ENCODE measurements at places on chromosomes 4 and X.

GRCh38 chrX:47499293-47499692, 16.3 kb upstream of the ZNF41 start:
- no peak for DNase-seq

DNA sequence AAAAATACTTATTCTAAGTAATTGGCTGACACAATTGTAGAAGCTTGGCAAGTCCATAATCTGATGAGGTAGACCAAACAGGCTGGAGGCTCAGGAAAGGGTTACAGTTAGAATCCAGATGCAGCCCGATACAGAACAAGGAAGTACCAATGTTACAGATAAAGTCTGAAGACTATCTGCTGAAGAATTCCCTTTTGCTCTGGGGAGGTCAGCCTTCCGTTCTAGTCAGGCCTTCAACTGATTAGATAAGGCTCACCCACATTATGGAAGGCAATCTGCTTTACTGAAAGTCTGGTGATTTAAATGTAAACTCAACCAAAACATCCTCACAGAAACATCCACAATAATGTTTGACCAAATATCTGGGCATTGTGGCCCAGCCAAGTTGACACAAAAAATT, 7.4 kb upstream of the DYNLT3 start:
- DNase-seq, result no peak

DNA sequence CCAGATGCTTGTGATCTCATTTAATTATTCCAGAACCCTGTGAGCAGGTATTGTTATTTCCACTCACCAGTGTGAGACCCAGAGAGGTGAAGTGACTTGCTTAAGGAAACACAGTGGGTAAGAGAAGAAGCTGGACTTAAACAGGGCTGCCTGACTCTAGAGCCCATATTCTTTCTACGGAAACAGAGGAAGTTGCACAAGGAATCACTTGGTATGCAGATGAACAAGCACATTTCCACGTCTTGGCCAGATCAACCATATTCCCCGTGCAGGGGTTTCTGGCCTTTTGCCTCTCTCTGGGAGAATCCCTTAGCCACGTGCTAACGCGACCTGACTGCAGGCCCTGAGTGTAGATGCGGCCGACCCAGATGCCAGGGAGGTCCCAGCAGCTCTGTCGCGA, 195.5 kb upstream of the ATP6AP2 start:
- peak; percentile 23 for DNase-seq

DNA sequence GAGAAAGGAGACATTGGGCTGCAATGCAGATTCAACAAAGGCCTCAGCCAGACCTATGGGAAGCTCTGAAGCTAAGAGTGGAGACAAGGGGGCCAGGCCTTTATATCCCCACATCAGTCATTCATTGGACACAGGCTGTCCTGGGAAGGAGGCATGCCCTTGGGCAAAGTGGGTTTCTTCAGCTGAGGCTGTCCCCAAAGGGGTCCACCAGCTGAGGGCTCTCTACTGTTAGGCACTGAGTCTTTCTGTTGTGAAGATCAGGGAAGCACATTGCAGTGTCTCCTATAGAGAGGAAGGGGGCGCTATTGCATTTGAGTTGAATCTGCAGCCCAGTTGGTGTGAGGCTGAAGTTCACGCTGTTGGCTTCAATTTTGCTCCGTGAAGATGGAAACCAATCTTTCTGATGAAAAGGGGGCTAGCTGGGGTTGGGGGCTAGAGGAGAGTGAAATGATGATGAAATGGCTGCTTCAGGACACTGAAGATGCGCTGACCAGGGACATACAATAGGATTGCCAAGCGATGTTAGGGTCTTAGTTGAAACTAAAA, 48.0 kb downstream of the SLC25A5 start:
- peak; percentile 81 for DNase-seq

GRCh38 chrX:131675596-131676194, 131.8 kb downstream of the OR13H1 start:
- DNase-seq, result peak; percentile 55

GRCh38 chr4:90189178-90189577, 62.0 kb downstream of the CCSER1 start:
- no peak for DNase-seq

GRCh38 chr4:126470862-126471261, 1156.1 kb downstream of the FAT4 start:
- peak; percentile 48 for DNase-seq

GRCh38 chrX:143095816-143096215, 70.1 kb downstream of the SPANXN4 start:
- no peak for DNase-seq

- DNase-seq, result peak; percentile 74
These were observed 343.7 kb downstream of the MID1IP1 start for GRCh38 chrX:39144956-39145355.

- no peak for DNase-seq
These were observed 48.0 kb upstream of the FAT1 start for GRCh38 chr4:186771624-186772023.

- DNase-seq, result no peak
These were observed 1.8 kb downstream of the PLXNA3 start for GRCh38 chrX:154459832-154460231.

GRCh38 chrX:114800719-114801118, 216.7 kb downstream of the IL13RA2 start:
- DNase-seq, result no peak

- no peak for DNase-seq
These were observed 105.2 kb upstream of the NOCT start for GRCh38 chr4:138910195-138910913.

DNA sequence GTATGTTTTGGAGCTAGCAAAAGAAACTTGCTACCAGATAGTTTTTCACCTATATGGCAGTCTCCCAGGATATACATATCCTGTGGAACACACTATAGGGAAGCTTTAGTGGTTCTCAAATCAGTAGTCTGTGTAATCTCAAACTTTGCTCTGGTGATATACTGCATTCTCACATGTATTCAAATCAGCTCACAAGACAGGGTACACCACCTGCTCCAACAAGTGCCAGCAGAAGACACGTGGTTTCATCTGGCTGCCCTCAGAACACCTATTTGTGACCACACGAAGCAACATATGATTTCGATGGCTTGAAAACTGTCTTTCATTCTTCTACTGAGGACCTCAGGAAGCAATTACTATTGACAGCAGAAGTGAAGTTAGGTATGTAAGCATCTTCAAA, 37.7 kb downstream of the BCLAF3 start:
- DNase-seq, result no peak

DNA sequence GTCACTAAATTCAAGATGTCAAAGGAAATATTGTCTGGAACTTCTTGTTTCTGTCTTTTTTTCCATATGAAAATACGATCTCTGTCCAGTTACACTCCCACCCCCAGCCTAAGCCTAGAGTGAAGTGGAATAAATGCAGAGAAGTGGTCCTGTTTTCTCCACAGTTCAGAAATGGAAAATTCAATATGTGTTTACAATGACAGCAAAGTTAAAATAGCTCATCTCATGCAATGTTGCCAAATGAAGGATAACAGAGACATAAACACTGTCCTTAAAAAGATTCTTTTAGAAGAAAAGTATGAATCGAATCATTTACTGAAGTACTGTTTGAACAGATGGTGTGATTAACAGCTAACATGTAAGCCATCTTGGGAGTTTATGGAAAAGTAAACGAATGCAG, 160.8 kb upstream of the STK26 start:
- no peak for DNase-seq

GRCh38 chr4:38133711-38134480, 173.7 kb downstream of the PTTG2 start:
- DNase-seq, result no peak

GRCh38 chrX:108439426-108439942, at the start of gene COL4A5:
Gene COL4A5, plus strand, starts transcription at chrX:108439838. Its CDS starts 288 bp downstream, at chrX:108440126.
- peak; percentile 76 for DNase-seq

DNA sequence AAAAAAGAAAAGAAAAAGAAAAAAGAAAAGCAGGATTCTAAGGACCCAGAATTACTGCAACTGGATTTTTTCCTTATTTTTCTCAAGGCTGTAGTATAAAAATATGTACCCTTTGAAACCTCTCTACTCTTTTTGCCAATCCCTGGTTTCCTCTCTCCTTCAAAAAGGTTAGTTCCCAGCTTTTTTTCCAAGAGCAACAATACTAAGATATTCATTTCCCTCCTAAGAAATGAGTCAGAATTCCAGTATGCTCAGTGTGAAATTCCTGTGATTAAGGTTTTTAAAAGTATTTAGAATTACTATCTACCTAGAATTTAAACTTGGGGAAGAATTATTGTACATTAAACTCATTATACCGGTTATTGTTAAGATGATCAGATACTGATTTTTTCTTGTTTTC, 22.0 kb downstream of the SMIM14 start:
- no peak for DNase-seq

- DNase-seq, result no peak
These were observed 255.2 kb upstream of the SFRP2 start for GRCh38 chr4:154044108-154044531.

GRCh38 chr4:38309471-38309870, 349.3 kb downstream of the PTTG2 start:
- DNase-seq, result no peak

GRCh38 chr4:173167758-173168395, 734 bp upstream of the GALNT7 start:
- DNase-seq, result peak; percentile 90

GRCh38 chrX:49209434-49210251, 9.7 kb upstream of the SYP start:
- DNase-seq, result no peak

GRCh38 chrX:41449615-41450014, 2.5 kb downstream of the NYX start:
- peak; percentile 73 for DNase-seq

DNA sequence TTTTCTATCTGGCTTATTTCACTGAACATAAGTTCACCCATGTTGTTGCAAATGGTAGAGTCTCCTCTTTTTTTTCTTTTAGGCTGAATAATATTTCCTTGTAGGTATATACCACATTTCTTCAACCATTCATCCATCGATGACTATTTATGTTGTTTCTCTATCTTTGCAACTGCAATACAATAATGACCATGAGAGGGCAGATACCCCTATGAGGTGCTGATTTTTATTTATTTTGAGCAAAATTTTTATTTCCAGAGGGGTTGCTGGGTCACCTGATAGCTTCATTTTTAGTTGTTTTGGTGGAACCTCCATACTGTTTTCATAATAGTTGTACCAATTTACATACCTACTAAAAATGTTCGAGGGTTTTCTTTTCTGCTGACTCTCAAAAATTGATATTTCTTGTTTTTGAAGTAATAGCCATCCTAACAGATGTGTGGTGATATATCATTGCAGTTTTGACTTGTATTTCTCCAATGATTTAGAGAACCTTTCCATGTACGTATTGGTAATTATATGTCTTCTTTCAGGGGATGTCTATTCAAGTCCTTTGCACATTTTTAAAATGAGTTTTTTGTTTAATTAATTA, 1697.0 kb downstream of the PCDH7 start:
- no peak for DNase-seq

GRCh38 chrX:13662355-13662791, 9.4 kb downstream of the TCEANC start:
- no peak for DNase-seq

GRCh38 chrX:107565931-107566603, 62.2 kb upstream of the PRPS1 start:
- no peak for DNase-seq

- DNase-seq, result peak; percentile 44
These were observed 119.1 kb upstream of the OTUD4 start for GRCh38 chr4:145299380-145300076.

GRCh38 chrX:21798677-21799219, 40.7 kb upstream of the MBTPS2 start:
- DNase-seq, result no peak

- DNase-seq, result peak; percentile 0
These were observed 28.2 kb downstream of the DCAF12L2 start for GRCh38 chrX:126137899-126138298.

- DNase-seq, result no peak
These were observed 122.9 kb downstream of the AFAP1 start for GRCh38 chr4:7816771-7817170.

- no peak for DNase-seq
These were observed 3.7 kb downstream of the MTMR1 start for GRCh38 chrX:150696866-150697265.

DNA sequence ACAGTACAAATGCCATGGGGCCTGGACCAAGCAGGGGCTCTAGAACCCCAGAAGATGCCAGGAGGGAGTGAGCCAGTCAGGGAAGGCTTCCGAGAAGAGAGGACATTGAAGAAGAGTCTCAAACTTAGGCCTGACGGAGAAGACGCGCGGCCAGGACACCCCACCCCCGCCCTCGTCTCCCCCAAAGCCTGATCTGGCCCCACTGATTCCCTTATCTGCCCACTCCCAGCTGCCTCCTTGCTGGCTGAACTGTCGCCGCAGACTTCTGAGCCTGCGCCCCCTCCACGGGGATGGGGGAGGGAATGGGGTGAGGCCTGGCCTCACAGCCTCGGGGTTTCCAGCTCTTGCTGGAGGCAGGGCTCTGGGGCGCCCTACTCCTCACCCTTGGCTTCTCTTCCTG, 3.6 kb upstream of the GATA1 start:
- no peak for DNase-seq

GRCh38 chr4:158810487-158811215, 41.8 kb downstream of the FNIP2 start:
- DNase-seq, result no peak

GRCh38 chr4:7804756-7805385, 134.8 kb downstream of the AFAP1 start:
- DNase-seq, result no peak

GRCh38 chr4:58732973-58733372, 1622.8 kb upstream of the IGFBP7 start:
- peak; percentile 53 for DNase-seq

- DNase-seq, result no peak
These were observed 600 bp downstream of the BEX4 start for GRCh38 chrX:103215425-103215991.

GRCh38 chr4:151853034-151853433, 92.2 kb upstream of the GATB start:
- peak; percentile 9 for DNase-seq

- peak; percentile 96 for DNase-seq
These were observed at the start of gene FAT4 for GRCh38 chr4:125314676-125315575. Gene FAT4, plus strand, starts transcription at chr4:125314955. Its CDS starts 1,457 bp downstream, at chr4:125316412.

DNA sequence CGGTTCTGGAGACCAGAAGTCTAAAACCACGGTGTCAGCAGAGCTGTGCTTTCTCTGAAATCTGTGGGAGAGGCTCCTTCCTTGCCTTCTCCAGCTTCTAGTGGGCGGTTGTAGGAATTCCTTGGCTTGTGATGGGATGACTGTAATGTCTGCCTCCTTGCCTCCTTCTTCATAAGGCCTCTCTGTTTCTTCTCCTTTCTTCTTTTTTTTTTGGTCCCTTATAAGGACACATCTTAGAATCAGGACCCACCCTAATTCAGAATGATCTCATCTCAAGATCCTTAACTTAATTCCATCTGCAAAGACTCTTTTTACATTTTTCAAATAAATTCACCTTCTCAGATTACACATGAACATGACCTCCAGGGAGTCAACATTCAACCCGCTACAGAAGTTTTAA, 186.9 kb downstream of the STK32B start:
- DNase-seq, result no peak

GRCh38 chrX:23720117-23720677, 22.9 kb downstream of the ACOT9 start:
- DNase-seq, result no peak

DNA sequence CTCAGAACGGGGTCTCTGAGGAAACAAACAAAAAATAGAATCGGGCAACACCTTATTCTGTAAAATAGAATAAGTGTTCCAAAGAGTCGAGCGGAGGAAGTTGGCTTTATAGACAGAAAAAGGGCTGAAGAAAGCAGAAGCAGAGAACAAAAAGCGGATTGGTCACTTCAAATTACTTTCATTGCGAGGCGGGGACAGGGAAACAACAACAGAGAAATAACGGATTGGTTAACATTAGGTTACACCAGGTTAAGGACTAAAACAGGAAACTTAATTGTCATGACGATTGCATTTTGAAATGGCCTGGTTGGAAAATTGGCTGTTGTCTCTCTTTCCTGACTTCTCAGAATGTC, 433 bp upstream of the COQ2 start:
- peak; percentile 83 for DNase-seq

- DNase-seq, result no peak
These were observed 59.9 kb downstream of the C4orf51 start for GRCh38 chr4:145739845-145740244.
